Fibroblast of lung (primary cell): ENCODE measurements at places on chromosomes 4 and X.

DNA sequence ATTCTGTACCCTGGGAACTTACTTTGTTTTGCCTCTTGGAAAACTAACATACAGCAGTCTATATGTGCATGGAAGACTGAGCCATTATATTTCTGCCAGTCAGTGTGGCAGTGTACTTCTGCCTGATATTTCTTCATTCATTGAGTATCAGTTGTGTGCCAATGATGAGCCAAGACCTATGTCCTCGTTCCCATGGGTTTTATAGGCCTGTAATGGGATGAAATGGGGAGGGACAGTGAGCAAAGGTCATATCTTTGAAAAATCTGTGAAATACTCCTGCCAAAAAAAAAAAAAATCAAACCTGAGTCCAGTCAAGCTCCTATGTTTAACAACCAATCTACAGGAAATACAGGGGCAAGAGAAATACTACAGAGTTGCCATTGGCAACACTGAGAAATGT, 9.1 kb downstream of the NSD2 start:
- no peak for DNase-seq

DNA sequence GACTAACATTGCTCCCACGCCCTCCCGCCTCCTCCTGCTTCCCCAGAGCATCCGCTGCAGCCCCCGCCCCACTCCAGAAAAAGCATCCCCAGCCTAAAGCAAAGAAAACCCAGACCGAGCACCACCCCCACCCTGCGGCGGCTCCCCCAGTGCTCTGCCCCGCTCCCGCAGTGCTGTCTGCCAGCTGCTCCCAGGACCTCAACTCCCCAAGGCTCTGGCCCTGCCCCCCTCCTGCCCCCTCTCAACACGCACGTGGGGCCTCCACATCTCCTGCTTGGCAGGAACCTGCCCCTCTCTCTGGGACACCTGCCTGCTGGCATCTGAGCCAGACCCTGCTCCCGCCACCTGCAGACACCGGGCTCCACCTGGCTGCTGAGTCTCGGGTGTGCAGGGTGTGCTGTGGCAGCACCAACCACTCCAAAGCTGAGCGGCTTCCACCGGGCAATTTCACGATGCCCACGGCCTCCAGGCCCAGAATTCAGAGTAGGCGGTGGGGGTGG, 79.4 kb downstream of the FAM53A start:
- DNase-seq = no peak

DNA sequence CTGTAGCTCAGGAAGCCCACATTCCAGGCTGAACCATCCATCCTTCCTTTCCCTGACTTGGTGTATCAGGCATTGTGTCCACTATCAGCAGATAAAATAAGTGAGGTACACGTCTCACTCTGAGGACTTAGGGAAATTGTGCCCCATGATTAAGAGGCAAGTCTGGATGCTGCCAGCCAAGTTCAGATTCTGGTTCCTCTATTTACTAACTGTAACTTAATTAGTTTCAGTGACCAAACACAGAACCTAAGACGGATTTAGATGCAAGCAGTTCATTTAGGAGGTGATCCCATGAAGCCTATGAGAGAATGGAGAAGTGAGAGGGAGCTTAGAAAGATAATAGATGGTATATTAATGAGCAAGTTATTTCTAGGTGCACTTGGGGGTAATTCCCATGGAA, 56.6 kb upstream of the PACRGL start:
- no peak for DNase-seq

GRCh38 chrX:54891573-54891972, 29.1 kb upstream of the TRO start:
- DNase-seq = peak; percentile 28

- peak; percentile 22 for DNase-seq
Observed at GRCh38 chr4:44760142-44760898, 34.0 kb upstream of the GNPDA2 start.
